MV-4-11 (cell line): ENCODE measurements at places on chromosomes 2 and 18.

- no peak for DNase-seq
Measured at GRCh38 chr2:214410128-214410775, 602 bp upstream of the VWC2L start.

DNA sequence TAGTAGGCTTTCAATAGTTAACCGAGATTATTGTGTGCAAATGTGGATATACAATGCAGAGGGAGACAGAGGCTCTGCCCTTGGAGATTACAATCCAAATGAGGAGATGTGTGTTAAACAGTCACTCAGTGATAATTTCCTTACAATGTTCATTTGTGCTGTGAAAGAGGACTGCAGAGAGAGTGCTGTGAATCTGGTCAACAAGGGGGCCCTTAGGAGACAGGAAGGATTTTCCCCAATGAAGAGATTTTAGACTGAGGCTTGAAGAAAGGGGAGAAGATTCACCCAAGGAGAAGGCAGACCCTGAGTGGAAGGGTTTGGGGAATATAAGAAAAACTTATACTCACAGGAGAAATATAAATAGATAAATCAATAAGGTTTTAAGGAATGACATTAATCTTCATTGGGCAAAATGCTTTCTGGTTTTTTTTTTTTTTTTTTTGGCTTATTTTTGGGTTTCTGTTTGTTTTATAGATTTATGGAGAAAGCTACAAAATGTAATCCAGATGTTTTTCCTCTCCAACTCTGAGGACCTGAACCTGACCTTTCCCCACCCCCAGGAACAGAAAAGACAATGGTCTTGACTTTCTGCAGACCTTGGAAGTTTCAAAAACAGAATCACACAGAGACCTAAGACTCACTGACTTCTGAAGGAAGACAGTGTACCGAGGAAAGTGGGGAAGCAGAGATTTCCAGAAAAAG, 151.3 kb upstream of the SERPINE2 start:
- no peak for DNase-seq

DNA sequence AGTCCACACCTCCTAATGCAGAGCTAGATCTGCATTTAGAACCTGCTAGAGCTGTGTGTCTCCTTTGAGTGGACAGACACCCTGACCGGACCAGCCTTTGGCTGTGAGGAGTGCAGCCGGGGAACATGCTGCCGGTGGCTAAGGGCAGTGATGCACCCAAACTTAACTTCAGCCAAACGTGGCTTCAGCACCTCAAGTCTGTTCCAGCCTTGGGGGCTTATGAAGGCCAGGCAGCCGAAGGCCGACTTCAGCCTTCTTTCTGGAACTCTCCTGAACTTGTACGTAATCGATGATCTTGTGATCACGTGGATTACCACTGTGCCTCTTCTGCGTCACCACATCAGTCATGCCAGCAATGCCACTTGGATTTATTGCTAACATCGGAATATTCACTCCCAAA, 49.1 kb downstream of the POMC start:
- DNase-seq = no peak

DNA sequence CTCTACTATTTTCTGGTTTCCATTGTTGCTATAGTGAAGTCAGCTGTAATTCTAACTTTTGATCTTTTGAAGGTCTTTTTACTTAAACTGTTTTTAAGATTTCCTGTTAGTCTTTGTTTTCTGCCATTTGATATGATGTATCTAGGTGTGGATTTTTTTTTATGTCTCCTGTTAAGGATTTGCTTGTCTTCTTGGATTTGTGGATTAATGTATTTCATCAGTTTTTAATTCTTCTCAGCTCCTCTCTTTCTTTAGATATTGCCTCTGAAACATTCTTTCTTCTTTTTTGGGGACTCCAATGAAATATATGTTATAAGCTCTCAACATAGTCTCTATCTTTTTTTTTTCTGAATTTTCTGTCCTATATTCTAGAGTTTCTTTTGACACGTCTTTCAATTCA, 24.8 kb upstream of the THUMPD2 start:
- no peak for DNase-seq

DNA sequence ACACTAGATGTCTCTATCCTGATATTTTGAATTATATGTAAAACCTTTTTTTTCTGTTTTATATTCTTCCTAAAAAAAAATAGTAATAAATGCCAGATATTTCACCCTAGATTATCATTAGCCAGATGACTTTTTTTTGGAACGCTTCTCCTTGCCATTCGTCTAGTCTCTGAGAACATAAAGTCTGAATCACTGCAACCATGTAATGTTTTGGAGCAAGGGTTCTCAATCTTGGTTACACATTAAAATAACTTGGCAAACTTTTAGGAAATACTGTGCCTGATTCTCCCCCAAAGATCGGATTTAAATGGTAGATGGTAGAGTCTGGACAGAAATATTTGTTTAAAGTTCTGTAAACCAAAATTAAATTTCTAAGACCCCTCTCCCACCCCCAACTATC, 21.0 kb downstream of the SLC25A52 start:
- no peak for DNase-seq

DNA sequence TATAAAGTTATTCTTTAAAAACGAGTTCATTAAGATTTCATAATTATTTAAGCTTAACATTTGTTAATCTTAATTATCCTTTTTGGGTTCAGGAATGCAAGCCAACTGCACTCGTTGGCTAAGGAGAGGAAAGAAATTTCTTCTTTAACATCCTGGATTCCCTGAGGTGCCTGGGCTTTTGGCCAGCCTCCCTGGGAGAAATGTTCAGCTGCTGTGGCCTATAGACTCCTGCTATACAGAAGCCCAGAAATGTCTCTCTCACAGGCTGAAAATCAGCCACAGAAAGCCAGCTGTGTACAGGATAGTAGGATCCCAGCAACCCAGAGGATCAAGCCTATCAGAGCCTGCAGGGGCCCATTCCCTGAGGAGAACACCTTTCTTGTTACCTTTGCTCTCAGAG, 430.3 kb downstream of the XIRP2 start:
- DNase-seq = no peak

- peak; percentile 72 for DNase-seq
Measured at GRCh38 chr2:75454241-75454620, 106.5 kb downstream of the EVA1A start.

DNA sequence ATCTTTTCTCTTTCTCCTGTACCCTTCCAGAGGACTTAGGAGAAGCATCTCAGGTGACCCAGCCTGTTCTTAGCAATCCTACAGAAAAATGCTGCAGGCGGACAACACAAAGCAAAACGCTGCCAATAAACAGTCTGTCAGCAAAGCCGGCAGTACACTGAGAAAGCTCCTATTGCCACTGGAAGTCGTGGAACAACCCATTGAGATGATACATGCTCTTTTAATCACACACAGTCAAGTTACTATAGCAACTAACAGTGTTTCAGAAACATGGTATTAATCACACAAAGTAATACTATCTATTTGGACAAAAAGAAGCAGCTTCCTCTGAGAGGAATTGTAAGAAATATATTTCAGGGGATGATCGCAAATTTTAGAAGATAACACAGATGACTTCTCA, 10.5 kb downstream of the CTLA4 start:
- DNase-seq = no peak
